ENCODE measurements at places on chromosomes 12 and 14.
A peak's percentile ranks its signal among the peaks of the same experiment; 100 is the strongest.

DNA sequence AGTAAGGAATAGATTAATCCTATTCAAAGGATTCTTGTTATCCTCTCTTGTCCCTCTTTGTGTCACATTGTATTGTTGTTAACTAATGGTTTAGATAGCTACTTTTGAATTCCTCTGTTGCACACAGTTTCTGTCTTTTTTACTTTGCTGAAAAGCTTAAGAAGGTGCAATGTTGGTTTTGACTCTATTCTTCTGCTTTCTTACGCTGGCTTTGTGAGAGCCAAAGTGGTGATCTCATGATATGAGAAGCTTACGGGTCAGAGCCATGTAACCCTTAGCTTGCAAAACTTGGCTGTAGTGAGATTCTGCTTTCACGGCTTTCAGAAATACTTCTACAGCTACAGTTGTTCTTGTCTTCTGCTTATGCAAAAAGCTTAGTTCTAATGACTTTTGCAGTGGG lies 239.7 kb downstream of the TRHDE start:
- peak; percentile 62 for DNase-seq

DNA sequence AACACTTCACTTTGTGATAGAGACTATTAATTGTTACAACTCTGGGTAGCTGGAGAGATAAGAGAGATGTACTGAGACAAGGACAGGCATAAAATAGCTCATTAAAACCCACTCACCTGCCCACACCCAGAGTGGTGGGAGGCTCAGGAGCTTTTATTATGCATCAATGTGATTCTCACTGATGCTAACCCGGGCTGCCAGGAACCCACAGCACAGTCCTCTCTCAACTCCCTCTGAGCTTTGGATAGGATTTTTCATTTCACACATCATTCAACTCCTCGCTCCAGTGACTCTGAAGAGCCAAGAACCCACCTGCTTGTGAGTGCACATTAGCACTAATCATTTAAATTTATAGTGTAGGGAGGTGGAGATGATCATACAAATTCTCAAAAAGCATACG lies 827.9 kb downstream of the FLRT2 start:
- no peak for DNase-seq

GRCh38 chr12:120229071-120229486 lies 28.2 kb upstream of the RPLP0 start:
- no peak for DNase-seq

DNA sequence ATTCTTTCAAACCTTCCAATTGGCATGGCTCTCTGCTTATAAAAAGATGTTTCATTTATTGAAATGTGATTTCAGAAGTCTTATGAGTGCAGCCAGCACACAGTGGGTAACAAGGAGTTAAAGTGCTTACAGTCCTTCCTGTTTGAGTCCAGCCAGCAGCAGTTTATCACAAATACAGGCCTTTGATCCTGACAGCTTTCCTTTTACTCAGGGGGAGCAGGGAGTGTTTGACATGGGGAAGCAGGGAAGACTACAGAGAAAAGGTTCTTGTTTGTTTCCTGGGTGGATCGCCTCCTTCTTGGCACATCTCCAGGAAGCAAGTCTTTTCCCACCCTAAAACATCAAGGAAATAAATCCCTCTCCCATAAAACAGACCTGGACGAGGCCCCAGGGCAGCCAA lies 216.1 kb downstream of the MSRB3 start:
- peak; percentile 63 for DNase-seq

- DNase-seq: no peak
Observed at GRCh38 chr12:109304485-109304884, 4.6 kb downstream of the FOXN4 start.

DNA sequence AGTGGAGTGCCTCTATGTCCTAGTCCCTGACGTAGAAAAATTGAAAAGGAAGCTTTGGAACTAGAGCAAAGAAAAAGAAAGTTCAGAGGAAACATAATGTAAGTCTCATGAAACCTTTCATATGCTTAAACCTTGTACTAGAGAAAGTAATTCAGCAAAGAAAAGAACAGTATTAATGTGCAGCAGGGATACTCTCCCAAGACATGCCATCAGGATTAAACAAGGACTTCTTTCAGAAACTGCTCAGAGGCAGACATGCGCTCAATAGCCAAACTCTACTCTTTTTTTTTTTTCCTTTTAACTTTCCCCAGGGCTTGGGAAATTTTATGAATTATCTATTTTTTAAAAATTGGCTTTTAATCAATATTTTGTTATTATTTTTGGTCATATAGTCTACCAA lies 7.1 kb upstream of the ASB8 start:
- DNase-seq: no peak

GRCh38 chr12:83864054-83864453 lies 1048.5 kb downstream of the SLC6A15 start:
- DNase-seq: no peak

DNA sequence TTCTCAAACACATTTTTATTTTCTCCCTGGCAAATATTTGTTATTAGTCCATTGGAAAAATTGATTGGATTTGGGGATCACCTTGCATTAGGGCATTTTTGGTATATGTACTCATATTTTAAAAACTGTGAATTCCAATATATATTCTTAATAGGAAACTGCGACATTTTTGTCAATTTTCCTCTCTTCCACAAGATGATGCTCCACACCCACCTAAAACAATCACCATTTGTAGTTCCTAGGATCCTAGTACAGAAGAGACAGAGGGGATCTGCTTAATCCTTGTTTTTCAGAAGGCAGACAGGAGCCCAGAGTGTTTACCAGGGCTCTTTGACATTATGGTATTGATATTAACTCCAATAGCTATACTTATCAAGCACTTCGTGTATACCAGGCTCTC lies 22.8 kb upstream of the OASL start:
- peak; percentile 43 for DNase-seq

- no peak for DNase-seq
Observed at GRCh38 chr14:99792210-99792535, 1.0 kb upstream of the EML1 start.

GRCh38 chr14:27049701-27050100 lies 451.9 kb upstream of the NOVA1 start:
- DNase-seq: no peak

DNA sequence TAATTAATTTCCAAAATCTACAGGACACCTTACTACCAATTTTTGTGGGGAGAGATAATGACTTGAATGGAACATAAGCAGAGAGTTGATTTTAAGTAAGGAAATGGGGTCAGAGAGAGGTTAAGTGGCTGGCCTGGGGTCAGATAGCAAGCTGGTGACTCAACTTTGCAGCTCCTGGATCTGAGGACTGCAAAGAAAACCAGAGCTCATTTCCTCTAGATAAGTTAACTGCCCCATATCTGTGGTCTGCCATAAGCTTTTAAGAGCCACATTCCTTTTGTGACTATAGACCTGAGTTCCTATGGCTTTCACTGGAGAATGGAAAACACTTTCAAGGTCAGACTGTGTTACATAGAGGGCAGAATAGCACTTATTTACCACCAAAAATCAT lies 201.2 kb upstream of the PRICKLE1 start:
- peak; percentile 94 for DNase-seq

GRCh38 chr14:54207075-54207474 lies 189.7 kb upstream of the CDKN3 start:
- DNase-seq: peak; percentile 73

- peak; percentile 94 for DNase-seq
Observed at GRCh38 chr12:77925536-77926108, 94.9 kb downstream of the NAV3 start.

DNA sequence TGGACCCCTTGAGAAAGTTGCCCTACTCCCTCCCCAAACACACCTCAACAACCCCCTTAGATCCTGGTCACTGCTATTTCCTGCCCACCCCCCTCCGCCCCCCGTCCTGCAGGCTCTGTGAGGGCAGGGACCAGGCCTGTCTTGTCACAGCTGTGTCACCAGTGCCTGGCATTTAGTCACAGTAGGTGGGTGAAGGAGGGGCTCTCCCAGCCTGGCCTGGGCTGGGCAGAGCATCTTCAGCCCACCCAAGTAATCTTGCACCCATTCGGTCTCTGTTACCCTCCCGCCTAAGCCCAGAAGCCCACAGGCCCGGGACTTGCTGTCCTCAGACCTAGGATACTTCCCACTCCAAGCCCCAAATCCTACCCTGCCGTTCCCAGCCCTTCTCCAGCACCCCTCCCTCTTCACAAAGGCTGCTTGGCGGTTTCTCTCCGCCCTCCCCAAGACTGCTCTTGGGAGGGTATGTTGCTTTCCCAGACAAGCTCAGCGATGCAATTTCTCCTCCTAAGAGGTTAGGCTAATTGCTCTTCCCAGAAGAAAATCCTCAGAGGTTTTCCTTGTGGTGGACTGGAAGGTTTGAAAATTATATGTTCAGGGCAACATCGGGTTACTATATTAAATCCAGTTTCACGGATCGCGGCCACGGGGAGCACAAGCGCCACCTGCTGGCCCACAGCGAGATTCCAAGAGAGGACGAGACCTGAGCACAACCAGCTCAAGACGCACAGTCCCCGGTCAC lies 50.8 kb upstream of the ZFP36L1 start:
- DNase-seq: peak; percentile 60

DNA sequence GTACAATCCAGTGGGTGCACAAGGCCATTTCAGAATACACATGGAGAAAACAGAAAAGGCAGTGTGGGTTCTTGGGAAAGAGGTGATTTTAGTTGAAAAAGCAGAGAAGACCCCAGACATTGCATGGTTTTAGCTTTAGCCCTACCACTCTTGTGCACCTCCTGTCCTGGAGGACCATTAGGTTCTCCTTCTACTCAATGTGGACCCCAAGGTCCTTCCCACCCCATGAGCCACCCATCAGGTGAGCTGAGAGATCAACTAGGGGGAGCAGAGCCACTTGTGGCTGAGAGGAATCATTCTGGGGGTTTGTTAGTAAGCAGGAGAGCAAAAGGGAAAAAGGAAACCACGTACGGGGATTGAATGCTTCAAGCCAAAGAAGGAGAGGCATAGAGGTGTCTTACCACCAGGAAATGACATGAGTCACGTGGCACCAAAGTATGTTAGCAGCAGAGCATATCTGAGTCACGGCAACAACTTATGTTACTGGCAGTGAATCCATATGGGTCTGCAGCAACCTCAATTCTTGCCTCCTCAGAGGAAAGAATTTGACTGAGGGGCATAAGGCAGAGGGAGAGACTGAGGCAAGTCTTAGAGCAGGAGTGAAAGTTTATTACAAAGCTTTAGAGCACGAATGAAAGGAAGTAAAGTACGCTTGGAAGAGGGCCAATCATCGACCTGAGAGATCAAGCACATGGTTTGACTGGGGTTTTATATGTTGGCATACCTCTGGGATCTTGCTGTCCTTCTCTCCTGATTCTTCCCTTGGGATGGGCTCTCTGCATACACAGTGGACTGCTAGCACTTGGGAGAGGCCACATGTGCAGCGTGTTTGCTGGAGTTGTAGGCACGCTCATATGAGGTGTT lies 73.9 kb downstream of the HSD17B6 start:
- DNase-seq: peak; percentile 93

DNA sequence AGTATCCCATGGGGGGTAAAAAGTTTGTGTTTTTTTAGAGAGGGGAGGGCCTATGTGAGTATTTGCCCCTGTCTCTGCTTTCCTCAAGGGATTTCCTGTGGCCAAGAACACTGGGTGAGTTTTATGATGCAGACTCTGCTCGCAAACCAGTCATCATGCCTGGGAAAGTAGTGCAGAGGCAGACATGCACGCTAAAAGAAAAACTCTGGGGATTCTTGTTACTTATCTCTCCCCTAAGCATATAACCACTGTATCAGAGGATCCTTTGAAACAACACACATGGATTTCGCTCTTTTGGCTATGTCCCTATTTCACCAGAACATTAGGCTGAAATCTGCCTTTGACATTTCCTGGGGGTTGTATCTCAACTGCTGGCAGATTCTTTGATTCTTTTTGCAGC lies 1845.8 kb upstream of the SEL1L start:
- no peak for DNase-seq

DNA sequence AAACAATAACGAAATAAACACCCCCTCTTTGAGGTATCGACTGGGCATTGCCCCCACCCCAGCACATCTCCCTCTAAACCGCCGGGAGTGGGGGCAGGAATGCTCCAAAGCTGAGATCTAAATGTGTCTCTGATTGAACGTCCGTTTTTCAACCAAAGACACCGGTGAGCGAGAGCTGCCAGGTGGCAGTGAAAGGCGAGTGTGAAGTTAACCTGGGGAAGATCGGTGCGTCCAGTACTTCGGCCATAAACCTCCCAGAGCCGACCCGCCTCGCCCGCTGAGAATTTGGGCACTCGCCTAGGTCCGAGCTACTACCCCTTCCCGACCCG lies 625 bp downstream of the ANGEL1 start:
- peak; percentile 18 for DNase-seq

DNA sequence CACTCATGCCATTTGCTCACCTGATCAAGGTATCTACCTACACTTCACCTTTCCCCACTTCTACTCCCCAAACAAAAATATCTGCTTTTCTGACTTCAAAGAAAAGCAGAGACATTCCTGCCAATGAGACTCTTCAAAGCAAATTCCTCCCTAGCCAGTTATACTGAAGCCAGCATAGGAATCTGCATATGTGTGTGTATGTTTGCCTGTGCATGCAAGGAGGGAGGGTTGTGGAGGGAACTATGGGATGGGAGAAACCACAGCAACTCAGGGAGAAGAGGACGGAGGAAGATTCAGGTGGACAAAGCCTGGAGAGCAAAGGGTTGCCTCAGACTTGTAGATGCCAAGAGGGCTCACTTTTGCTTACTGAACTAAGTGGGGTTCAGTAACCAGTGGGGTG lies 26.4 kb upstream of the VDR start:
- no peak for DNase-seq

DNA sequence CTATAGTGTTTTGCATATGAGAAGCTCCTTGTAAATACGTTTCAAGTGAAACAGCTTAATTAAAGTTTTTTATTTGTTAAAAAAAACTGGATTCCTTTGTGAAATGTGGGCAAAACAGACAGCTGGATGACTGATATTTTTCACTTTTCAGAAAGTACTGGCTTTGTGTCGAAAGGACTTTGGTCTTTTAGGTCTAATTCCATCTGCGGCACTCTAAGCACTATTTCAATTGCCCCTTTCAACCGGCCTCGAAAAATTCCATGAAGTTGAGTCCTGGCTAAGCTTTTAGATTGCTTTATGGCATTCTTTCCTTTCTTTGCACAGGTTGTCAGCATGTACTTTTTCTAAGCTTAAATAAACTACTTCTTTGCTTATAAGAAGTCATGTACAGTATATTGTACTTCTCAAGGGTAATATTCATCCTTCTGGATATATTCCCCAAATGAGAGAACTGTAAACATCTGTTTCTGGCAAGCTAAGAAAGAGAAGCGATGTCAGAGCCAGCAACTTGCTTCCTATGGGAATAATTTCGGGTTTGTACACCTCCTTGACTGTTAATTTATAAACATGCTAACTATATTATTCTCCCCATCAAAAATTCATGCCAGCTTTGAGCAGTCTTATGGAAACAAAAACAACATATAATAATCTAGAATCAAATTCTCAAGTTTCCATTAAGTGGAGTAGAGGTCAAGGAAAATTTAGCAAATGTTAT lies 611.3 kb downstream of the ETNK1 start:
- DNase-seq: no peak
